MG63 (cell line): ENCODE measurements at places on chromosomes 5 and 9. TPM values are rescaled to one million over a fixed set of nuclear protein-coding genes. Genes with fewer than 3 reads are reported as not detected.

GRXCR2 gene
- total RNA-seq: not detected in 2 replicates

NR2F1 gene
- total RNA-seq: 73.0 and 76.3 TPM in 2 replicates

SLF1 gene
- 8.6 and 16.1 TPM in 2 replicates for total RNA-seq

BTNL3 gene
- total RNA-seq: not detected in 2 replicates

TDRD7 gene
- total RNA-seq: 12.6 and 15.5 TPM in 2 replicates

GABRP gene
- not detected in 2 replicates for total RNA-seq

ITGA1 gene
- total RNA-seq: 0.69 and 1.4 TPM in 2 replicates

FOXD4 gene
- not detected in 2 replicates for total RNA-seq

ANKRD31 gene
- not detected in 2 replicates for total RNA-seq

GMCL2 gene
- not detected in 2 replicates for total RNA-seq

PHYHD1 gene
- not detected in 2 replicates for total RNA-seq

DNA sequence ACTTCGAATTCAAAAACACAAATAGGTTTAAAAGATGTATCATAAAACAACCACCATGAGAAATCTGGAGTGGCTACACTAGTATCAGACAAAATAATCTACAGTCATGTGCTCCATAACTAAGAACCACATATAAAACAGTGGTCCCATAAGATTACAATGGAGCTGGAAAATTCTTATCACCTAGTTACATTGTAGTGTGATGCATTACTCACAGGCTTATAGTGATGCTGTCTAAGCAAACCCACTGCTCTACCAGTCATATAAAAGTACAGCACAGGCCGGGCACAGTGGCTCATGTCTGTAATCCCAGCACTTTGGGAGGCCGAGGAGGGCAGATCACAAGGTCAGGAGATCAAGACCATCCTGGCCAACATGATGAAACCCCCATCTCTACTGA, 160.1 kb downstream of the ROR2 start:
- no peak for DNase-seq

DNA sequence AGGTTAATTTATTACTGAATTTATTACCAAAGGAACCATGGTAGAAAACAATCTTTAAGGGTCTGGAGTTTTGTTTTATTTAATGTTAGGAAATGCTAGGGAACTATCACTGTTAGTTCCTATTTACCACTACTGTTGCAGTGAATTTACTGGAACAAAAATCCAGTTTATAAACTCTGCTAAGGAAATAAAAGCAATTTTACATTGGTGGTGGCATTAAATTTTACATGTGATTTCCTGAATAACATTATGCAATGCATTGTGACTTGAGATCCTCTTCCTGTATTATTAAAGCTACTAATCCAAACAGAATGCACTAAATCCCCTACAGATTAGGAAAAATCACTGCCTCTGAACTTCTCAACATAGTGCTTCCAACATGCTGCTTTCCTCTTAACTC, 599.5 kb upstream of the PTGER4 start:
- DNase-seq: no peak

DNA sequence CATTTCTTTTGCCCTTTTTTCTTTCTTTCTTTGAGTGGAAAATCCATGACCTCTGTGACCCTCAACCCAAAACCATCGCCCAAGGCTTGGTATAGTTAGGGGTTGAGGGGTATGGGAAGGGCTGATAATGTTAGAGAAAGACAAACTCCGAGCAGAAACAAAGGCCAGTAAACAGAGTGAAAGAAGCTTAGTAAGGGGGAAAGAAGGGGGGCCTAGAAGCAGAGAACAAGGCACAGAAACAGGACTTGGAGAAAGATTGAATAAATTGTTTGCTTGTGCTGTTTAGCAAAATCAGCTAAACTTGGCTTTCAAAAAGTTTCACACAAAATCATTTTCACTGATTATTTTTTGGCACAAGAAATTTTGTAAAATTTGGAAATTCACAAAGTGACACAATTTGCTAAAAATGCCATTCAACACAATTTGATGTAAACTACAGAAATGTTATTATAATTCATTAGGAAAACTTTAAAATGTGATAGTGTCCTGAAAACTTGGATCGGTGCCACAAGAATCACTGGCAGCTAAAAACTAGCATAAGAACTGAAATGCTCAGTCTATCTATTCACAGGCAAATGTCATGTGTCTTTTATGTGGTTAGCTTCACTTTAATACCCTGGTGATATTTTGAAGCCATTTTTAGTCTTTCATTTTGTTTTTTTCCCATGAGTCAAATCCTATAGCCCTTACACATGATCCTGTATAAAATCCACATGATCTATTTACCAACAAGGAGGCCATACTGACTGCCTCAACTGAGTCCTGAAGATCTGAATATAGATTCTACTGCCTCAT, 276.4 kb downstream of the NR2F1-AS1 start:
- no peak for DNase-seq

DNA sequence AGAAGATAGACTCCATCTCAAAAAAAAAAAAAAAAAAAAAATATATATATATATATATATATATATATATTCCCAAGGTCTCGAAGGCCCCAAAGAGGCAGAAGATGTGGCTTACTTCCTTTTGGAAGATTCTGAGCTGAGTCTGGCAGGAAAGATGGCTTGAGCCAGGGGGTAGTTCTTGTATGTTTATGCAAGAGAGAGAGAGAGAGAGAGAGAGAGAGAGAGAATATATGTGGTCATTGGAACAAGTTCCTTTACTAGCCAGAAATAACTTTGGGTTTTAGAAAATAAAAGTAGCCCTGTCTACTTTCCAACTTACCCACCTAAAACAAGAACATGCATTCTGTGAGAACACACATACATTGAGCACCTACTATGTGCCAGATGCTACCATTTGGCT, 17.6 kb downstream of the NCS1 start:
- DNase-seq: peak; percentile 55

DNA sequence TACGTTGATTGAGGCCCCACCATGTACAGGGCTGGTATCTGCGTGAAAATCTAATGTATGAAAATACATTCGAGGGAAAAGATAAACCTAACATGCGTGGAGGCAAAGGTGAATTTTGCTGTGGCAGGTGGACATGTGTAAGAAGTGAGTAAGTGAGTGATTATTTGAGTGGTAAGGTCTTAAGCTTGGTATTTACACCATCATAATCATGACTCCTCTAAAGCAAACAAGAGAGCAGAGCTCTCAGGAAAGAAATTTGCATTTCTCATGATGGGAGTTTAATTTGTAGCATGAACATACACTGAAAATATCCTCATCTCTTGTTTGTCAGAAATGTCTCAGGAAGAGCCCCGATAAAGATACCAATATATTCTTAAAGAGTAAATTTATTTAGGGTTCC, 260.6 kb downstream of the PSAT1 start:
- DNase-seq: no peak

GRCh38 chr9:129881547-129882324, 46.5 kb downstream of the USP20 start:
- no peak for DNase-seq

DNA sequence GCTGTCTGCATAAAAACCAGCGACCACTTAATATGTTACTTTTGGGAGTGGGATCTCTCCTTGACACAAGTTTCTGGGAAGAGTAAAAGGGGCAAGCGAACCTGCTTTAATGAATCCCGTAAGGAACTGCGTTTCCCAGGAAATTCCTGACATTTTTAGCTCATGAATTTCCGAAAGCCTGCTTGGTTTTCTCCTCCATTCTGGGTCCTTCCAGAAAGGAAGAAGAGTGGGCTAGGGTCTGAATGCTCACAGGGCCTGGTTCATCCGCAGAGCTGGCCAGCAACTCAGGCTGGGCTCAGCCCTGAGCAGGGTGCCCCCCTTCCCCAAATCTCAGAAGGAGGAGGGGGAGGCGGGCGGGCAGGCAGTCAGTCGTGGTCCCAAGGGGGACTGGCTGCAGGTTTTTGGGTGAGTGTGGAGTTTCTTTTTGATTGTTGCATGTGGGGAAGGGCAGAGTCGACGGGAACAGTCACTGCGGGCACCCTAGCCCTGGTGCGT, 1.2 kb upstream of the PURA start:
- no peak for DNase-seq

GRCh38 chr9:10045598-10045997, 567.2 kb downstream of the PTPRD start:
- DNase-seq: no peak

DNA sequence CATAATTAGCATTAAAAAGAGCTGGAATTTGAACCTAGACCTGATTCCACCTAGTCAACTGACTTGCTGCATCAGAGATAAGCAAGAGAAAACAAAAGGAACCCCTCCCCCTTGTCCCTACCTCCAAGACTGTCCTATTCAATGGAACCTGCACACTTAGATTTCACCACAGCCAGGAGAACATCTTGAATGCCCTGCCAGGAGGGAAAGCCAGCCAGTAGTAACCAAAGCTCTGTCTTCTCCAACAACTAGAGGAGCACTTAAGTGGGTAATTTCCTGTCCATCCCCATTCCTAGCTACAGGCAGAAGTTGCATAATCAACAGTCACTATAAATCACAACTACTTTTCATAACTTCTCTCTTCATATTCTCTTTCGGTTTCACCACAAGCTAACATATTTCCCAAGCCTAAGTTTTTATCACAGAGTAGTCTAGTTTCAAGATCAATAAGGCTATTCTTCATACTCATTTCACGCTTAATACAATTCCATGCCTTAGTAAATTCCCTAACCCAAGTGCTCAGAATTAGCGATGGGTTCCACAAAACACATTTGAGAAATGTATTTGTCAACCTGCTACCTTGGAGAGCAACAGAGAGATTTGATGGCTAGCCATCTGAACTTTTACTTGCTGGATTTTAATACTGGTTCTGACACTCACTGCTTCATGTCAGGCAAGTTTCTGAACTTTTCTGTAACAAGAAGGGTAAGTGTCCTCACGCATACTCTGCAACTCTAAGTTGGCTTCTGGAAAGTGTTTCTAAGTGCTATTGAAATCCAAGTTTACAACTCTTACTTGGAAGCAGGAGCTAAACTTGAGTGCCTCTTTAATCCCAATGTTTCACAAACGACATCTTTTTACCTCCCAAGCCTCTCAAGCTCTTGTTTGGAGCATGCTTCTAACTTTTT, 2.0 kb downstream of the DENND1A start:
- no peak for DNase-seq

DNA sequence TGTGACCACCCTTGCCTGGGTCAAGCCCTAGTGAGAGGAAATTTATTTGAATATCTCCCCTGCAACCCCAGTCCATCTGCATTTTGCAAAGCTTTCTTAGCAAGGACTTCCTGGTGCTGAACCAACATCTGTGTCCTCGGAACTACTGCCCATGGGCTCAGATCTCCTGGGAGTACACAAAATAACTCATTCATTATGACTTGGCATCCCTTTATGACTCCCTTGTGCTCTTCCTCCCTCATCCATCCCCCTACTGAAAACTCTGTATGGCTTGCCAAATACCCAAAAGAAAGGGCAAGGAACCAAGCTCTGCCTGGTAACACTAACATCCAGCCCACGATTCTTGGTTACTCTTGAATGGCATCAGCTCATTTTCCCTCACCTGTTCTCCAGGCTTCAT, 368.5 kb downstream of the NTRK2 start:
- DNase-seq: no peak

- no peak for DNase-seq
Measured at GRCh38 chr5:18305288-18305924, 671.1 kb downstream of the TAF11L14 start.

GRCh38 chr5:109660301-109660700, 29.4 kb upstream of the MAN2A1 start:
- DNase-seq: no peak

DNA sequence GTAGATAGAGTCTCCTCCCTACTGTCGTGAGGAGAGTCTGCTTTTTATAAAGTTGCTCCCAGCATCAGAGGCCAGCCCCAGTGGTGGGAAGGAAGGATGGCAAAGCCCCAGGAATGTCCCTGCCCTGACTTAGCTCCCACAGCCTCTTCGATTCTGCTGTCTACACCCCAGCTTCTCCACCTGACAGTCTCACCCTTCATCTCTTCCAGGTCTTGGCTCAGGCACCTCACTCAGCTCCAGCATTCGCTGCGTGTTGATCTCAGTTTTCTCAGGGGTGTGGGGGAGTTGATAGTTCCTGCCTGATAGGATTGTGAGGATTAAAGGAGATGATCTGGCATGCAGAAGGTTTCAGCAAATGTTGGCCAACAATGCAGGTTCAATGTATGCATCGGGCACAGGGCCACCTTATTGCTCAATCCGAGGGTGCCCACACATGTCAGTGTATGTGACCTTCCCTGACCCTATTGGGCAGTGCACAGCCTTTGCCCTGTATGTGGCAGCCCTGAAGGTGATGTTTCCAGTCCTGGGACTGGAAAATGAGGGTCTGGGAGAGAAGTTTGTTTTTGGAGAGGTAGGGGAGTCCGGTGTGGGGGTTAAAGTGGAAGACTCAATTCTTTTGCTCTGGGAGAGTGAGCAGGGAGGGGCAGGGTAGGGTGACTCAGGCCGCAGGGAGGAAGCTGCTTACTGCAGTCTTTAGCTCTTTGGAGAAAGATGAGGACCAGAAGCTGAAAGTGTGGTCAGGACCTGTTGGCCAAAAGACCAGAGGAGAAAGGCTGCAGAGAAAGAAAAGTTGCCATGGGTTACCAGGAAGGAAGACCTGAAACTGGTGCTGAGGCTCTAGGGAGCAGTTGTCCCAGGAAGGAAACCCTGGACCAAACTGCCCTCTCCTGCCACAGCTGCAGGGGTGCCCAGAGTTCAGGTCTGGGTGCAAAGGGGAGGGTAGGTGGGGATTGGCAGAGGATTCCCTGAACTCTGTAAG, 153.2 kb downstream of the MACROH2A1 start:
- DNase-seq: peak; percentile 95

DNA sequence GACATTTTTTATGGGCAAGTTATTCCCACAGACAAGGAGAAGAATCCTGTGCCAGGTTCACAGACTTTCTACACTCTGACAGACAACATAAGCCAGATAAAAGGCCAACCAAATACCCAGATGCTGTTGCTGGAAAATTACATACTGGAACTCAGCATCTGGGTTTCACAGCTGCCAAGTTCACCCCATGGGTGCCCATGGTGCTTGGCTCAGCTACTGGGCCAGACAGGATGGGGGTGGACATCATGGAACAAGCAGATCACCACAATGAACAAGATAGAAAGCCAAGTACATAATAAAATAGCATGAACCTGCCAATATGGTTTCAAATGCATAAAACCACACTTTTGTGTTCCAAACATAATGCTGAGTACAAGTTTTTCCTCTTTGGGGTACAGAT, 999.8 kb downstream of the NR2F1-AS1 start:
- peak; percentile 92 for DNase-seq

DNA sequence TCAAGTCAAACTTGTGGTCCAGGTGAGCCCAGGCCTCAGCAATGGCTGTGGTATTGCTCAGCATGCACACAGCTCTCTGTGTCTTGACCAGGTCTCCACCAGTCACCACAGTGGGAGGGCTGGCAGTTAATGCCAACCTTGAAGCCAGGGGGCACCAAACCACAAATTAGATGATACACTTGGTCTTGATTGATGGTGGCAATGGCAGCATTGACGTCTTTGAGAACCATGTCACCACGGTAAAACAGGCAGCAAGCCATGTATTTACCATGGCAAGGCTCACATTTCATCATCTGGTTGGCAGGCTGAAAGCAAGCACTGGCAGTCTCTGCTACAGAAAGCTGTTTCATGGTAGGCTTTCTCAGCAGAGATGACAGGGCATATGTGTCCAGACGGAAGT, 40.0 kb downstream of the NIM1K start:
- peak; percentile 2 for DNase-seq
